ENCODE measurements at places on chromosomes 13 and 19. TPM values are rescaled to one million over a fixed set of nuclear protein-coding genes. Genes with fewer than 3 reads are reported as not detected.
A peak's percentile ranks its signal among the peaks of the same experiment; 100 is the strongest.

Gene MYH14
- 6.0 TPM for polyA plus RNA-seq

GRCh38 chr13:76976490-76976889 lies 15.4 kb upstream of the CLN5 start:
- no peak for DNase-seq

DNA sequence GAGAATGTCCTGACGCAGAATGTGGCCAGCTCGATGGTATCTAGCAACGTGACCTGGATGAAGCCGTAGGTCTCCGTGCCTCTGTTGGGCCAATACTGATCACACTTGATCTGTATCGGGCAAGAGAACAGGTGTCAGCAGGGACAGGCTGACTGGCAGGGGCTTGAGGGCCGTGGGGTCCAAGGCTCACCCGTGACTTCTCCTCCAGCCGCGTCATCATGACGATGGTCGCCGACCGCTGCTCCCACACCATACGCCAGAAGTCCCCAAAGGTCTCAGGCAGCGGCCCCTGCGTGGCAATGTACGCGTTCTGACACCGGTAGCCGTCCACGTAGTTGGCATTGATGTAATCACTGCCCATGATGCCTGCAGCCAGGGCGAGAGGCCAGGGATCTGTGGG lies 126.2 kb downstream of the PTPRS start:
- DNase-seq: no peak

GRCh38 chr19:6218491-6219146 lies 61.2 kb downstream of the MLLT1 start:
- DNase-seq: peak; percentile 93

Gene PRRG2
- 3.0 TPM for polyA plus RNA-seq
